ENCODE measurements at places on chromosomes 6 and 20.

- DNase-seq, result no peak
Observed at GRCh38 chr20:40891351-40891750, 137.3 kb upstream of the TOP1 start.

DNA sequence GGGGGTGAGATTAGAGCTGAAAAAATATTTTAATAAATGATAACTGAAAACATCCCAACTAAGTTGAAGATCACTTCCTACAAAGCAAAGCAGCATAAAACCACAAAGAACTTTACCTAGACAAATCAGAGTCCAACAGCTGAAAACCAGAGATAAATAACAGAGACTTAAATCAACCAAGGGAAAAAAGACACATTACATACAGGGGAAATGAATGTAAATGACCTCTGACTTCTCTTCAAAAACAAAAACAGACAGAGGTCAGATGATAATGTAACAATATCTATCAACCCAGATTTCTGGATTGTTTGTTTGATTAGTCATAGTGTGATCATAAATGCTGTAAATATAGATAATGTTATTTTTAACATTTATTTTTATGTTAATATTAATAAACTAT lies 782.8 kb downstream of the TFAP2A start:
- DNase-seq, result no peak

GRCh38 chr6:836276-836853 lies 143.4 kb upstream of the EXOC2 start:
- no peak for DNase-seq

DNA sequence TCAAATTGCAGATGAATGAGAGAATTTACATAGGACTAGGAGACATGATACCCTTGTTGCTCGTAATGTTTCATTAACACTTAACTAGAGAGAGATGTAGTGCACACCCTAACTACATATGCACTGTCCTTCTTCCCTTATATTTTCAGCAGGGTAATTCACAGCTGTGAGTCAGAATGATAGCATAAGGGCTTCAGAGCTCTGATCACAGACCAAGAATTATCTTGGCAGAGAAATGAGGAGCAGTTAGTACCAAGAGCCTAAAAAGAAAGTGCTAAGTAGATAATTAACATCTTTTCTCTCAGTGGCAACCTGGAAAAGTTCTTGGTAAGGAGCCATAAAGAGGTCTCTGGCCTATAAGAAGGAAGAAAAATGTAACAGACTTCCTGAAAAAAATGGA lies 35.8 kb downstream of the GRIK2 start:
- DNase-seq, result no peak

DNA sequence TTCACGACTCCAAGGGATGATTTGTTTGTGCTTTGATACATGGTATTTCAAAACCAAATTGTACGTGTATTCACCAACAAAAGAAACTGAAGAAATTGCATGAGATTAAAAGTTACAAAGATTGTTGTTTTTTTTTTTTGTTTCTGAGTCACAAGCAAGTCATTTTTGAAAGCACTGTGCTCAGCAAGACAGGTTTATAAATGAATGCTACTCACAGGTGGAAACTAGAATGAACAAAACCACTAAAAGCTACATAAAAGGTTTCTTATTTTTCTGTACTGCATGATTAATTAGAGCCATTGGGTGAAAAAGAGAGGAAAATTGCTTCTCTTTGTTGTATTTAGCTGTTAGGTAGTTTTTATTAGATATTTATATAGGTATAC lies 90.2 kb upstream of the RIPOR2 start:
- no peak for DNase-seq

DNA sequence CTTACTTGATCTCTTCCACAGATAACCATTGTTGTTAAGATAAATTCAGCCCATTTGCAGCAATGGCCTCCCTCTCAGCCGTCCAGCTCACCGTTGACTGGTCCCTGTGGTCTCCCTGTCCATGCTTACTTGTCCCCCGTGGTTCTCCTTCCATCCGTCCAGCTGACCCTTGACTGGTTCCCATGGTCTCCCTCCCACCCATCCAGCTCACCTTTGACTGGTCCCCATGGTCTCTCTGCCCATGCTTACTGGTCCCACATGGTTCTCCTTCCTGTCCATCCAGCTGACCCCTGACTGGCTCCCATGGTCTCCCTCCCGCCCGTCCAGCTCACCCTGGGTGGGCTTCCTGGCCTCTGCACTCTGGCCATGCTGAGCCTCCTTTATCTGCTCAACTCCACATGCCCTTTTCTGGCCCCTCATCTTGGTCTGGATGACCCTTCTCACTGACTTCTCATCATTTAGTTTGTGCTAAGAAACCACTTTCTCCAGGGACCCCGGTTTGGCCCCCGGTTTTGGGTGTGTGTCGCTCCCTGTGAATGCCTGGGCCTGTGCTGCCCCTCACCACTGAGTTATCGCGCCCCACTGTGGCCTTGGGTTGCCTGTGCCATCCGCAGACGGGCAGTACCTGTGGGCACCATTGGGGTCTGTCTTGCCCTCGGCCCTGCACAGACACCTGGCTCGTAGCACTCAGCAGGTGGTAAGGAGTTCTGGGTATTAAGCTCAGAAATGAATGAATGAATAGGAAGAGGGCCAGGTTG lies 146.4 kb downstream of the ERMARD start:
- no peak for DNase-seq

DNA sequence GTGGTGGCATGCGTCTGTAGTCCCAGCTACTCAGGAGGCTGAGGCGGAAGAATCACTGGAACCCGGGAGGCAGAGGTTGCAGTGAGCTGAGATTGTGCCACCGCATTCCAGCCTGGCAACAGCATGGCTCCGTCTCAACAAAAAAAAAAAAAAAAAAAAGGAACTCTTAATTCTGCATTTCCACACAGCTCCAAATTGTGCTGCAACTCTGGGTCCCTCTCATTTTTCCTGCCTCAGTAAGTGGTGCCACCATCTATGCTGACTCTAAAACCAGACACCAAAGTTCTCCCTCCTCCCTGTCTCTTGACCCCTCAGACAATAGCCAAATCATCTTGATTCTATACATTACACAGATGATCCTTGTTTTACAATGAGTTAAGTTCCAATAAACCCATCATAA lies 133.9 kb downstream of the BTBD9 start:
- no peak for DNase-seq

- no peak for DNase-seq
Observed at GRCh38 chr6:113998811-113999210, 27.9 kb upstream of the HDAC2 start.

GRCh38 chr6:20661721-20662120 lies 127.5 kb downstream of the CDKAL1 start:
- DNase-seq, result no peak

DNA sequence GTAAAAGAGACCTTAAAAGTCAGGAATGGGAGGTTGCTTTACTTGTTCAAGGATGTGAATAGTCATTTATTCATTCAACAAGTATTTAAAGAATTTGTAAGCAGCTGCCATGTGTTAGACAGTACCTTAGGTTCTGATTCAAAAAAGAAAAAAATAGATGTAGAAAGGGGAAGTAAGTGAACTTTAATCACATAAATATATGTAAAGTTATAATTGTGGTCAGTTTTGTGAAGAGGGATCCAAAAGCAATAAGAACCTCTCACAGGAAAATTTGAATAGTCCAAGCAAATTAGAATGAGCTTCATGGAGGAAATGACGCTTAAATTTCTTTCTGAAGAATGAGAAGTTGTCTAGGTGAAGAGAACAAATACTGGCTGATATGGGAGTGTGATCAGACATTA lies 596.1 kb upstream of the CITED2 start:
- DNase-seq, result no peak

- DNase-seq, result no peak
Observed at GRCh38 chr6:56996401-56996800, 41.5 kb downstream of the BEND6 start.

DNA sequence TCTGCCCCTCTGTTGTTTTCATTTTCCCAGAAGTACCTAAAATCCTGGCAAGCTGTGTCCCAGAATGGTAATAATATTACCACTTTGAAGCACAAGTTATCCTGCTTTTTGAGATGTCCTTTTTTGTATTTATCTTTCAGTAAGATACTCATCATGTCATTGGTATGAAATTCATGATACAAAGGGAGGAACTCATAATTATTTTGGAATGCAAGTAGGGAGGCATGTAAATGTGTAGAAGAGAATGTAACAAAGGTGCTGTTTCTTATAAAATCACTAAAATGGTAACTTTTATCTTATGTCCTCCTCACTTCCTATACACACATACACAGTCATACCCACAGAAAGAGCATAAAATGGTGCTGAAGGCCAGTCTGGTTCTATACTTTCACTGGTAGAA lies 109.9 kb downstream of the CD2AP start:
- no peak for DNase-seq

DNA sequence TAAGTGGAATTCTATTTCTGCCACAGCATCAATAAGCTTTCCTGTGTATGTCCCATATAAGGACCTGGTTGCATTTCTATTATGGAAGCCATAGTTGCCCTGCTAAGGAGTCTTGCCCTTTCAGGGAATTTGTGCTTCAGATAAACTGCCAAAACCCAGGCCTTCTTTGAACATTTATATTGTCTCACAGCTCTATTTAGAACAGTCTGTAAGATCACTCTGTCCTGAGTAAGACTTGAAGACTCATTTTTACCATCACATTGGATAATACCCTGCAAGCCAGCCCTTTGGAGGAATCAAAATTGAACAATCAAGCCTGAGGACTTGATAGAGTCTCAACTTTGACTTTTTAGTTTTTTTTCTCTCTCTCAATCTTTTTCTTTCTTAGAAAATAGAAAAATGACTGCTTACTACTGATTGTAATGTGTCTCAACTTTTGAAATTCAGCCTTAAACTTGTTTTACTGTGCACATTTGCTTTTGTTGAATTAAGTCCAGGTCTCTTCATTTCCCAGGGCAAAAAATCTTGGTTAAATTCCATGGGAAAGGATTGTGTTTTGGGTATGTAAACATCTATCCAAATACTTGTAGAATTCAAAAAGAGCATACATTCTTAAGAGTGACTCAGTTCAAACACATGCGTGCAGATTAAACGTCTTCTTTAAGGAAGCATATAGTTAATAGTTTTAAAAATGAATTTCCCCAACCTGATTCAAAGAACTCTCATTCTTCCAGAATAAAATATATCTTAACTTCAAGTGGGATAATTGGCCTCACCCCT lies 91.2 kb downstream of the PLCB1 start:
- no peak for DNase-seq

GRCh38 chr20:50837532-50838321 lies 42.9 kb downstream of the BCAS4 start:
- no peak for DNase-seq

DNA sequence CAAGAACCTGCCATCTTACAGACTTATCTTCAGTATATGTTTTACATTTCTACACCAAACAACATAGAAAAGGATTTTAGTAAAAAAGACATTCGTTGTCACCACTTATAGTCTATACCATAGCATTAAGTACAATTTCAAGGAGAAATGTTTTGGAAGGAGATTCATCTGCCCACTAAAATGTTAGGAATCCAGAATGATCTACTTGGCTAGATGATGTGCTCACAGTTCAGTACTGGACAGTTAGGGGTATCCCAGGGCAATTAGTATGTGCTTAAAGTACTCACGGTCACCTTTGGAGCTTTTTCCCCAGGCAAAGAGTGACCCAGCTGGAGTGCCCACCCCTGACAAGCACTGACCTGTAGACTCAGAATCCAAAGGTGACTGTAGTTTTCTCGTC lies 222.9 kb downstream of the SLC24A3 start:
- DNase-seq, result no peak

- DNase-seq, result no peak
Observed at GRCh38 chr20:60219984-60220562, 261.9 kb downstream of the CDH26 start.

- DNase-seq, result no peak
Observed at GRCh38 chr6:163087981-163088380, 326.5 kb upstream of the QKI start.

- DNase-seq, result no peak
Observed at GRCh38 chr6:14121936-14122344, 4.4 kb downstream of the CD83 start.

DNA sequence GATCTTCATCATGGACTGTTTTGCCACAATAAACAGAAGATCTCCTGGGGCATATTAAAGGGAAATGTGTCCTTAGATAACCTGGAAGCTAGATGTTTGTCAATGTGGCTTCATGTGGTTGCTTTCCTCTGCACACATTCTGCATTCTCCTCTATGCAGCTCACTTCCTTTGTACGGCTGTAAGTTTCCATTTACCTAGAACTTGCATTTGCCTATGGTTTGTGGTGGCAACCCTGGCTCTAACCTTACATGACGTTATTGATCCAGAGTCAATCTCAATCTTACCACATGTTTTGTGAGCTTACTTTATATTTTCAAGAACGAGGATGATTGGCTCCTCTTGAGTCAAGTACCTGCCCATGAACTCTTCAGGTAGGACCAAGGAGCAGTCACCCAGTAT lies 863.1 kb downstream of the MAFB start:
- DNase-seq, result no peak

DNA sequence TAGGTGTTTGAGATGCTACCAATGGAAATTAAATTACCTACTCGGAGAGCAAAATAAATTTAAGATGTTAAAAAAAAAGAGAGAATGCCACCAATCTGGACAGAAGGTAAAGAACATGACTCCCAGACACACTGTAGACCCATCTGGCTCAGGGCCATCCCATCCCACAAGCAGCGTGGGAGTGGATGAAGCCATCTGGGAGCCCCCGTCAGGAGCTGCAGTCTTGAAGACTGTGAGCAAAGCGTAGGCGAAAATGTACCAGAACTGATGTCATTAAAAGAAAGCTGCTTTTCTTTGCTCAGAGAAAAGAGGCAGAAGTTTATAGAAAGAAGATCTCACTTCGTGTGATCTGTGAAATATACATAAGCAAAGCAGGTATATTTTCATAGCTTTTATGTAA lies 815.7 kb downstream of the QKI start:
- no peak for DNase-seq

- DNase-seq, result no peak
Observed at GRCh38 chr6:146090474-146090873, 61.6 kb downstream of the GRM1 start.

DNA sequence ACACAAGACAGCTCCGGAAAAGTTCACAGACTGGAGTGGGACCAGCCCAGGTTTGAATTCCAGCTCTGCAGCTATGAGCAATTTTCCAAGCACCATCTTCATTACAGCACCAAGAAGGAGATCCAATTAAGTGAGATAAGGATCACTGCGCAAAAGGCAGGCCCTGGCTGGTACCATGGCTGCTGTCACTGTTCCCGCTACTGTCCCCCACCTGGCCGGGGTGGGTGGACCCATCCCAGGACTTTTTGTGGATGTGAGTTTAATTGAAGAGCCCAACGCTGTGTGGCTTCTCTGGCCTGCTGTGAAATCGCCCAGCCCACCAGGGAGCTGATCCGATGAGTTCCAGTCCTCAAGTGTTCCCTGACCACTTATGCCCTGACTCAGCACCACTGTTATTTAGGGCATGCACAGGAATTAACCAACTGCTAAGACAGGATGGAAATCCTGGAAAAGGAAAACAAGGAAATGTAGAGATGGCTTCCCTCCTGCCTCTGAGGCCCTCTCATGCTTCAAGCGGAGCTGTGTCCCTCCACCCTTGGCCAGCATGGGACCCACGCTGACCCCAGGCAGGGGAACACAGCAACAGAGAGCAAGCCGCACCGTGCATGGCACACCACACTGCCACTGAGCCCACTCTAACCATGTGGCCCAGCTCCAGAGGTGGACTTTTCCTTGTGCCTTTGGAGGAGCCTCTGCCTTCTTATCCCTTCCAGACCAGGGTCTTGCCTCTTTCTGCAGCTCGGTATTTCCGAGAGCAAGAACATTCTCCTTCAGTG lies 150.0 kb upstream of the CST7 start:
- DNase-seq, result no peak

- DNase-seq, result no peak
Observed at GRCh38 chr6:72374857-72375256, 247.0 kb upstream of the KCNQ5 start.
